ENCODE measurements at places on chromosomes 7 and 10.

GRCh38 chr7:151993977-151994676, 31.3 kb upstream of the GALNT11 start:
- no peak for DNase-seq

- no peak for DNase-seq
These were observed 31.1 kb downstream of the TAX1BP1 start for GRCh38 chr7:27771111-27771510.

DNA sequence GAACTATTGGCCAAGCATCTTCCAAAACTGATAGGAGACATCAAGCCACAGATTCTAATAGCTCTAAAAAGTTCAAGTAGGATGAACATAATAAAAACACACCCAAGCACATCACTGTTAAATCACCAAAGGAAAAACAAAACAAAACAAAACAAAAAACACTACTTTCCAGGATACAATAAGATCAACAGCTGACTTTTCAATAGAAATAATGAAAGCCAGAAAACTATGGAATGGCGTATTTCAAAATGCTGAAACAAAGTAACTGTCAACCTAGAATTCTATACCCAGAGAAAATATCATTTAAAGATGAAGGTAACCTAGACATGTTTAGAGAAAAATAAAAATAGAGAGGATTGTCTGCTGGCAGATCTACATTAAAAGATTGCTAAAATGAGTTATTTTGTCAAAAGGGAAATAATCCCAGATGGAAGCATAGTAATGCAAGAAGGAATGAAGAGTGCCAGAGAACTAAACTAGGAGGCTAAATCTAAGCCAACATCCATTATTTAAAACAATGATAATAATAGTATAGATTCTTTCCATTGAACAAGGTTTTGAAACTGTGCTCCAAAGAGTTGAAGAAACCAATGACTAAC, 13.9 kb downstream of the TUBAL3 start:
- no peak for DNase-seq

DNA sequence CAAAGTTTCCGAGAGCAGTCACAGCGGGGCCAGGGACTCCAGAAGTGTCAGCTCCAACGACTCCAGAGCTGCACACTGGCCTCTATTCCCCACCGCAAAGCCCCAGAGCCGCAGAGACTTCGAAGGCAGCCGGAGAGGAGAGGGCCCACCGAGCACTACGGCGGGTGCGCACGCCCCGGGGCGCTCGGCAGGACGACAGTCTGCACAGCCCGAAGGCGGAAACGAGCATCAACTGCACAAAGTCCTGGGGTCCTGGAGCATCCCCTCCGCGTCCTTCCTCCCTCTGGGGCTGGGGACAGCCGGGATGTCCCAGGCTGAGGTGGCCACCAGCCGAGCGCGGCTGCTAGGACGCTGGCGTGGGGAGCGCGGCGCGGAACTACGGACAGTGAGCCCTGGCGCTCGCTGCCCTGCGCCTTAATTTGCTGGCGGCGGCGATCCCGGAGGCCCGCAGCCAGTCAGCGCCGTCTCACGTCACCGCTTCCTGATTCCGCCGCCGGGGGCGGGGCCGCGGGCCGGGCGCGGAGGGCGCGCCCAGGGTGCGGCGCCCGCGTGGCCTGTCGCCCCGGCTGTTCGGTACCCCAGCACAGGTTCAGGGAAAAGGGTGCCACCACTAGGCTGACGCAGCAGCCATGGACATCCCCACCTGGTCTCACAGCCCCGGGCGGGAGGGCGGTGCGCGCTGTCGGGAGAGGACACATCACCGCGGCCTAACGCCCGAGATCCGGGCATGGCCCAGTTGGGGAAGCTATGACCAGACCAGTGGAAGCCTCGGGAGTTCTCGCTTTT, at the start of gene TBX20:
TBX20 (minus strand) TSS at position 391 of the 786 bp plus-strand sequence. CDS start 480 bp downstream, outside the sequence.
- DNase-seq = no peak

DNA sequence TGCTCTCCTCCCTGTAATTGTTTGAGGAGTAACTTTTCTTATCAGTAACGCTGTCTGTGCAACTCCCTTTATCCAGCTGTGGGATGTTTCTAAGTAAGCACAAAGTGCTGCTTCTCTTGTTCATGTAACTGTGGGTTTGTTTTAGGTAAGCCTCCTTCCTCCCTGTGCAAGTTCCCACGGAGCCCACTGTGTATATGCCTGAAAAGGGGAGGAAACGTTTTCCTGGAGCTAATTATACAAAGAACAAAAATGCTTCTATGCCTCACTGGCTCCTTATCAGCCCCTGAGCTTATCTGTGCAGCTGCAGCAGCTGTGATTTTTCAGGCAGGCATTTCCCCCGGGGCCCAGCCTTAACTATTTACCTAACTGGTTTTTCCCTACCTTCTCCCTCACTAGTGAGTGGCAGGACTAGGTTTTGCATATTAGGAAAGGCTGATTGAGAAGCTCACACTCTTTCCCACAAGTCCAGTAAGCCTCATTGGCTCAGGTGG, 593.4 kb upstream of the GHITM start:
- DNase-seq = no peak

GRCh38 chr7:142356166-142356565, 98.3 kb upstream of the PRSS58 start:
- no peak for DNase-seq

DNA sequence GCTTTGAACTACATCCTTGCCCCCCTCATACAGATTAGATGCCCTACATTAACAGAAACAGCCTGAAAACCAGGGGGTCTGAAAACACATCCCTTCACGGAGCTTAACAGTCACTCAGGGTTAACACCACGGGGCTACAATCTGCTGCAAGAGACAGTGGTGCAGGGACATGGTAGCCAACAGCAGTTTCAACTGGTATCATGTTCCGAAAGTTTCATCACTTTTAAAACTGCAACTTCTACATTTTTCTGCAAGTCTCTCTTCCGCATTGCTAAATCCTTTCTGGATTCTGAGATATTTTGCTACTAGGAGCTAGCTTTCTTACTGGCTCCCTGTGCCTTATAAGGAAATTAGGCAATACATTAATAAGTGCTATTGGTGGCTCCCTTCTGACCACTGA, 92.6 kb downstream of the JAZF1 start:
- DNase-seq = no peak

DNA sequence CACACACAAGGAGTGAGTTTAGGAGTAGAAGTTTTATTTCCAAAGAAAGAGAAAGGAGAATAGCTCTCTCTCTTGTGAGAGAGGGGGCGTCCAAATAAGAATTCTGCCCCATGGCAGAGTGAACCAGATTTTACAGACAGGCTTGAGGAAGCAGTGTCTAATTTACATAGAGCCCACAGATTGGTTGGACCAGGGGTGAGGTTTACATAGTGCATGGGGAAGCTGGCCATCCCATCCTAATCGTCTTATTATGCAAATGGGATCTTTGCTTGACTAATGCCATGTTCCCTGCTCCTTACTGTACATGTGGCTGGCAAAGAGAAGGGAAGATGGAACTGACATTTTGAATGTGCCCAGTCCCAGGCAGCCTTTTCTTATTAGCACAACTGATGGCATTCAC, 60.0 kb upstream of the ACSM6 start:
- DNase-seq = no peak

DNA sequence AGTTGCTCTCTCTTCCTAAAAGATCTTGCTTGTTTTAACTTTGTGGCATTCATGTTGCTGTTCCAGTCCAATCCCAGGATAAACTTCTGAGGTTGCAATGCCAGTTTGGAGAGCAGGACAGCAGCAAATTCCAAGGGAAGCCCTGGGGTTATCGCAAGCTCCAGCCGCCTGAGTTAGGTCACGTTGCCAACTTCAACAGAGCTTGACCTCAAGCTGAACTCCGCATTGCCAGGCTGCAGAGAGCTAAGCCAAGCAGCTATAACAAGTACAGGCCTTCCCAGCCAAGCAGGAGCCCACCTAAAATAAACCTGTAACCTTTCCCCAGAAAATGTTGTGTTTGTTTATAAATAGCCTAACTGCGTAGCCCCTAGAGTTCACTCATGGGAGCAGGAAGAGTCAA, 138.9 kb upstream of the LYZL1 start:
- no peak for DNase-seq

- no peak for DNase-seq
These were observed 13.5 kb downstream of the MYOF start for GRCh38 chr10:93468461-93469213.

DNA sequence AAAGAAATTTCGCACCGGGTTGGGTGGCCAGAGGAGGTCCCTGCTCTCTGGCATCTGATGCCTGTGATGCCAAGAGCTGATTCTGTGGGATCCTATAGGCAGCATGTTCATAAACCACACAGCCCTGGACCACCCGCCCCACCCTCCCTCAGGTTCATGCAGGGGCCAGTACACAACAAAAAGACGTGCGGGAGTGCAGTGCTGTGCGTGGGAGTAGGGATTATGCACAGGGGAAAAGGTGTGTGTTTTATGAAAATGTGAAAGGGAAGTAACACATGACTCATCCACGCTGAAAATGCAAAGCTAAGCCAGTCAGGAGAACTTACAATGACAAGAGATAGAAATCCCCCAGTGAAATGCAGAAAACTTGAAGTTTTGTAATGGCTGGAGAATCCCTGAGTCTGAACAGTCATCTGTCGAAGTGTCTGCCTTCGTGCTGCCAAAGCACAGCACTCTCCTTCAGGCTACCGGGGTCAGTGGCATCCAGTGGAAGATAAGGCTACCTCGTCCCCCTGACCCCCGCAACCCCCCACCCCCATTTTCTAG, 1.1 kb downstream of the KIAA1217 start:
- DNase-seq = no peak

DNA sequence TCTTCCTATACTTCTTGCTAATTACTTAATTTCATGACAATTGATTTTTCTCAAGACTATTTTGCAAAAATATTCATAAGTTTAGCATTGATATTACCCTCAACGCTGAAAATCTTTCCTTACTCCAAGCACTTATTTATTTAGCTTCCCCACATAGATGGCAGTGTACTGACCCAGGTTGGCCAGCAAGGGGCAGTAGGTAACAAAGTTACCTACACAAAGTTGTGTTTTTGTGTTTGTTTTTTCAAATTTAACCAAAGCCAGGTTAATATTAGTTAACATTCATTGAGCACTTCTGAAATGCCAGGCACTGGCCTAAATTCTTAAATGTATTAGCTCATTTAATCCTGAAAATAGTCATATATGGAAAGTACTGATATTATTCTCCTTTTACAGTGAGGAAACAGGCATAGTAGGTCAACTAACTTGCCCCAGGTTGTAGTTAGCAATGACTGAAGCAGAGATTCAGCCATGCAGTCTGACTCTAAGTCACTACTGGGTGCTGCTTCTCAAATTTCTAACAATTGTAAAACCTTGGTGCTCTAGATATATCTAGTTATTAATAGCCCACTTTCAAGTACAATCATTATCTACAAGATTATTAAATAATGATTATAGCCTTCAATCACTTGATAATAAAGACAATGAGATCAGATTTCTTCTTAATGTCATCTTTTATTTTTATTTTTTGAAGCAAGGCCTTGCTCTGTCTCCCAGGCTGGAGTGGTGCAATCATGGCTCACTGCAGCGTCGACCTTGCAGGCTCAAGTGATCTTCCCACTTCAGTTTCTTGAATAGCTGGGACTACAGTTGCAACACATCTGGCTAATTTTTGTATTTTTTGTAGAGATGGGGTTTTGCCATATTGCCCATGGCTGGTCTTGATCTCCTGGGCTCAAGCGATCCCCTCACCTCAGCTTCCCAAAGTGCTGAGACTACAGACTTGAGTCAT, 5.8 kb upstream of the GGCT start:
- no peak for DNase-seq

GRCh38 chr10:12819071-12819470, 182.4 kb downstream of the CCDC3 start:
- DNase-seq = no peak

DNA sequence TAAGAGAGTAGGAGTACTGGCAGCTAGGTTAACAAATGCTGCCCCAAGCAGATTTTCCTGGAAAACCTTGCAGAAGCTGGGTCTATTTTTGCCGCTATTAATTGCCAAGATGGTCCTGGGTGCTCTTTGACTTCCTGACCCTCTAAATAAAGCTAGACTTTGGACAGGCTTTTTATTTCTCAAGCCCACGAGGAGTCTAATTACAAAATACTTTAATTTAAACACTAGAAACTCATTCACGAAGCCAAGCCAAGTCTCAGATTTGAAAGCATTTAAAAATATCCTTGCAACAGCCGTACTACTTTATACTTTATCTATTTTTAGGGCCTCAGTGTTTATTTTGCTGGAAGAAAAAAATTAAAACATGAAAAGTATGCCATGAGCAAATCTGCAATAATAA, 45.1 kb downstream of the TMEM26 start:
- DNase-seq = no peak

DNA sequence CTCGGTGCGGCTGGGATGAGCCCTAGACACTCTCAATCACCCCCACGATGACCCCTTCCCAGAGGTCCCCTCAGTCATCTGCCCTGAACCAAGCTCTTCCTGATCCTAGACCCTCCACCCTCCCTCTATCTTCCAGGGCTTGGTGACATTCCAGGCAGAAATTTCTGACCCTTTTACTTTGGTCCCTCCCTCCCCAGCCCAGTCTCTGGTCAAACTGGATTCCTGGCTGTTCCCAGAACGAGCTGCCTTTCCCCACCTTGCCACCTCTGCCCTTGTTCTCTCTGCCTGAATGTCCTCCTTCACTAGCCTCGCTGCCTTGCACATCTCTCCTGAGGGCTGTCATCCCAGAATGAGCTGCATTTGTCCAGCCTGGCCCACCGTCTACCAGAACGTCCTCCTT, 1.3 kb upstream of the CLDN4 start:
- no peak for DNase-seq

GRCh38 chr7:51046482-51046881, 263.8 kb upstream of the GRB10 start:
- no peak for DNase-seq

GRCh38 chr10:47104786-47105385, 193.7 kb downstream of the PTPN20 start:
- DNase-seq = no peak

DNA sequence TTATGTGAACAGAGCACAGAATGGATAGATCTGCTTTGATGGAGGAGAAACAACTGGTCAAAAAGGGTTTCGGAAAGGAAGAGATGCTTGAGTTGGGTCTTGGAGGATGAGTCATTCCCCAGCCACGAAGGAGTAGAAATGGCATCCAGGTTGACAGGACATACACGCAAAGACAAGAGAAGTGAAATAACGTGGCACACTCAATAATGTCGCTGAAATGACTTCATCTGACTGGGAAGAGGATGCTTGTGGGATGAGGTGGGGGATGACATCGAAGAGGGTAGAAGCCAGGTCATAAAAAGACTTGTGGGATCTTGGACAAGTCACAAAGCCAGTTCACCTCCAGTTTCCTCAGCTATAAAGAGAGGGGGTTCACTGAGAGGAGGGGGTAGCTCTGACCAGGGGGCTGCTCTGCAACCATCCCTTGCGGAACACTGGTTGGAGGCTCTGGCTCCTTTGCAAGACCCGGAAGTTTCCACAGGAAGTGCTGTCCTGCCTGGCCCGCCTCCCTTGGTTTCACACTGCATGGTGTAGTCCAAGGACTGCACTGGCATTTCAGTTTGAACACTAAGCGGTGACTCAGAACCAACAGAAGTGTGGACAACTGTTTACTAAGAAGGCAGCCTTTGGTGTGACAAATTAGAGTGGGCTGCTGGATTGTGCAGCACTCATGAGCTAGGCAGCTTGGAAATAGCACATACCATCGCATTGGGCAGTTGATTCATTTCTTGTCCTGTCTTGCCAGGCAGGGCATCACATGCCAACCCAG, 189.9 kb upstream of the ADO start:
- no peak for DNase-seq

Measured in stimulated activated CD8-positive, alpha-beta memory T cell treated with anti-CD3 and anti-CD28 coated beads, Interleukin-15, amount 100 ng/mL, for 1 hour (primary cell).